ENCODE measurements at places on chromosomes 12 and 14.
A peak's percentile ranks its signal among the peaks of the same experiment; 100 is the strongest.

- no peak for DNase-seq
Observed at GRCh38 chr12:112985642-112986290, 7.4 kb downstream of the OAS2 start.

- no peak for DNase-seq
Observed at GRCh38 chr12:58513852-58514251, 406.5 kb downstream of the LRIG3 start.

- DNase-seq, result no peak
Observed at GRCh38 chr14:103593577-103593976, 30.8 kb downstream of the COA8 start.

GRCh38 chr12:53600490-53601295 lies 25.5 kb downstream of the ATF7 start:
- no peak for DNase-seq

DNA sequence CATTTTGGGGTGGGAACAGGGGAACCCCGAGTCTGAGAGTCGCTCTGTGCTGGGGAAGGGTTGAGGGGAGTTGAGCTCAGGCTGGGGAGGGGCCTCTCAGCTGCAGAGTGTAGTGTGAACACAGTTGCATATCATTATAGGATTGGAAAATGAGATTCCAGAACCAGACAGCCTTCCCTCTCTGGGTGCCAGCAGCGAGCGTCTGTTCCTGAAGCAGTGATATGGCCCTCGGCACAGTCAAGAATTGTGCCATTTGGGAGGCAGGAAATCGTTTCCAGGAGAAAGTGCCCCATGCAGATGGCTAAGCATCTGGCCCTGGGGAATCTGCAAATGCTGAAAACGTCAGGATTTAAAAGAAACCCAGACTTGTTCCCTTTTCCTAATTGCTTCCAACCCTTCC lies 70.4 kb upstream of the SFSWAP start:
- no peak for DNase-seq

GRCh38 chr14:74552623-74553022 lies 59.1 kb downstream of the ISCA2 start:
- DNase-seq, result no peak

GRCh38 chr14:71764701-71765382 lies 167.4 kb upstream of the RGS6 start:
- no peak for DNase-seq

- peak; percentile 65 for DNase-seq
Observed at GRCh38 chr14:50344876-50345563, 32.9 kb downstream of the DMAC2L start.

- DNase-seq, result no peak
Observed at GRCh38 chr12:45934956-45935355, 55.4 kb downstream of the SCAF11 start.

DNA sequence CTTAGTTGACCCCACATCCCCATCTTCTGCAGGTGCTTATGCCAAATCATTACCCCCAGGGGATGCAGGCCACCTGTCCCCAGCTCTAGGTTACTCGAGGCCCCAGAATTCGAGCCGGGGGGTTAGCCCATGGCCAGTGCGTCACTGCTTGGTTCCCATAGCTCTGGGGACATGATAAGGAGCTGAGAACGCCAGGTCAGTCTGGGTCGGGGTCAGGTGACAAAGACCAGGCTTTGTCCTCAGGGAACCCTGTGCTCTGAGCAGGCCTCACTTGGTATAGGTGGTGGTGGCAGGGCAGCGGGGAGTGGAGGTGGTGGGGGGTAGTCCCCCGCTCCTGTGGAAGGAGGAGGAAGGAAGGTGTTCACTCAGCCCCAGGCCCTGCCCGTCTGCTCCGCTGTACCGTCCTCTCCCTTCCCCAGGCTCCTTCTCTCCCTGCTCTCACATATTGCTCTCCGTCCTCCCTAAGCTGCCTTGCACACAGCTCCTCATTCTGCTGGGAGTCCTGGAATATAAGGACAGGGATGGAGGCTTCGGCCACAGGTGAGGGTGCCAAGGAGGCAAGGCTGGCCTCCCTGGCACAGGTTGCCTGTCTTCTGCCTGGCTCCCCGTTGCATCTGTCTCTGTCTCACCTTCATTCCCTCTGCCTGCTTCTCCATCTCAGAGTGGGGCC lies 2.0 kb upstream of the MYH6 start:
- DNase-seq, result no peak

- no peak for DNase-seq
Observed at GRCh38 chr14:72528863-72529175, 365.1 kb downstream of the DPF3 start.

DNA sequence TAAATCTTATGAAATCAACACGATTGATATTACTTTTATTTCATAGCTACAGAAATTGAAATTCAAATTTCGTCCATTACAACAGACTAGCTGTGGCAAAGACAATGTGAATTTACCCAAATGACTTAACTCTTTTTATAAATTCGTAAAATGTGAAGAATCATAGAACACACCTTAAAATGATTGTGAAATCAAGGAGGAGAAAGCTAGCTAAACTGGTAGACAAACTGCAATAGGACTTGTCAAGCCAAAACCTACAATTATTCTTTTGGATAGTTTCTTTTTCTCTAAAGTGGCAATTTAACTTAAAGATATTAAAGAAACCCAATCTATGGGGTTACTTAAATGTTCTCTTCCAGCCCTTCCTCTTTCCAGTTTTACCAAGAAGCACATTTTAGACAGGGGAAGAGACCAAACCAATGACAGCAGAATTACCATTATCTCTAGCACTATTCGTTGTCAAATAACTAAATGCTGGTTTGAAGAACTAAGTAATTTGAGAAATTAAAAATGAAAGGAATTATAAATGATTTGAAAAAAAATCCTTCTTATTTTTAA lies 807 bp upstream of the SLC16A7 start:
- DNase-seq, result no peak

DNA sequence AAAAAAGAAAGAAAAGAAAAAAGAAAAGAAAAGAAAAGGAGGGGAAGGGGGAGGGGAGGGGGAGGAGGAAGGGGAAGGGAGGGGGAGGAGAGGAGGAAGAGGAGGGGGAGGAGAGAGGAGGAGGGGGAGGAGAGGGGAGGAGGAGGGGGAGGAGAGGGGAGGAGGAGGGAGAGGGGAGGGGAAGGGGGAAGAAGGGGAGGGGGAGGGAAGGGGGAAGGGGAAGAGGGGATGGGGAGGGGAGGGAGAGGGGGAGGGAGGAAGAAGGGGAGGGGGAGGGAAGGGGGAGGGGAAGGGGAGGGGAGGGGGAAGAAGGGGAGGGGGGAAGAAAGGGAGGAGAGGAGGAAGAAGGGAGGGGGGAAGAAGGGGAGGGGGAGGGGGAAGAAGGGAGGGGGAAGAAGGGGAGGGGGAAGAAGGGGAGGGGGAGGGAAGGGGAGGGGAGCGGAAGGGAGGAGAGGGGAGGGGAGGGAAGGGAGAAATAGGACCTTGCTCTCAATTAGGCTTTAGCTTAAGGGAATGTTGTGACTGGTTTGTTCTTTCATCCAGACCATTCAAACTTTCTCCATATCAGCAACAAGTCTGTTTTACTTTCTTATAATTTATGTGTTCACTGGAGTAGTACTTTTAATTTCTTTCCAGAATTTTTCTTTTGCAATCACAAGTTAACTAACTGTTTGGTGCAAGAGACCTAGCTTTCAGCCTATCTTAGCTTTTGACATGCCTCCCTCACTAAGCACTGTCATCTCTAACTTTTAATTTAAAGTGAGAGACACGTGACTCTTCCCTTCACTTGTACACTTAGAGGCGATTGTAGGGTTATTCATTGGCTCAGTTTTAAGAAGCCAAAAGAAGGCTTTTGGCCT lies 76.5 kb upstream of the EGLN3 start:
- DNase-seq, result no peak

DNA sequence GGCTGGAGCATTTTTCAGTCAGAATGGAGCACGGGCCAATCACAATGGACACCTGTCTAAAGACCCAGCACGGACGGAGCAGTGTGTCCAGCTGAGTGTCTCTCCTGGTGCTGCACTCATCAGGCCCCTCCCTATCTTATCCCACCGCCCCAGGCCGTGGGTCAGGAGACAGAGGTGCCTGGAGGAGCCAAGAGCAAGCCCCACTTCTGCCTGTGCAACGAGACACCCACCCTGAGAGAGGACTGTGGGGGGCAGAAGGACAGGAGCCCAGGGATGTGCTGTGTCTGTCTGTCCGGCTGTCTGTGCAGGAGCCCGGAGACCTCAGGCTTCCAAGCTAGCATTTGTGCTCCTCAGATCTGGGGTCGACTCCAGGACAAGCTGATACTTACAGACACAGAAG lies 69.6 kb upstream of the SFSWAP start:
- no peak for DNase-seq

DNA sequence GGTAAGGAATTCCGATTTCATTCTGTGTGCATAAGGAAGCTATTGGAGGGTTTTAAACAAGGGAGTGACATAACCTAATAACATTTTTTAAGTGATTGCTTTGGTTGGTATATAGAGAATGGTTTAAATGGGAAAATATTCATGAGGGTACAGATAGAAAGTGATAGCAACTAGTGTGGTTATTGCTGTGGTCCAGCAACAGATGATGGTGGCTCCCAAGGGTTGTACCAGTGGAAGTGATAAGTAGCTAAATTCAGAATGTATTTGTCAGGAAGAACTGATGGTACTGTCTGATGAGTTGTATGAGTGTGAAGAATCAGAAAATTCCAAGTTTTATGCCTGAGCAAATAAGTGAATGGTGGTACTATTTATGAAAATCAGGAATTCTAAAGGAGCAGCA lies 2.6 kb upstream of the CNOT2 start:
- no peak for DNase-seq

DNA sequence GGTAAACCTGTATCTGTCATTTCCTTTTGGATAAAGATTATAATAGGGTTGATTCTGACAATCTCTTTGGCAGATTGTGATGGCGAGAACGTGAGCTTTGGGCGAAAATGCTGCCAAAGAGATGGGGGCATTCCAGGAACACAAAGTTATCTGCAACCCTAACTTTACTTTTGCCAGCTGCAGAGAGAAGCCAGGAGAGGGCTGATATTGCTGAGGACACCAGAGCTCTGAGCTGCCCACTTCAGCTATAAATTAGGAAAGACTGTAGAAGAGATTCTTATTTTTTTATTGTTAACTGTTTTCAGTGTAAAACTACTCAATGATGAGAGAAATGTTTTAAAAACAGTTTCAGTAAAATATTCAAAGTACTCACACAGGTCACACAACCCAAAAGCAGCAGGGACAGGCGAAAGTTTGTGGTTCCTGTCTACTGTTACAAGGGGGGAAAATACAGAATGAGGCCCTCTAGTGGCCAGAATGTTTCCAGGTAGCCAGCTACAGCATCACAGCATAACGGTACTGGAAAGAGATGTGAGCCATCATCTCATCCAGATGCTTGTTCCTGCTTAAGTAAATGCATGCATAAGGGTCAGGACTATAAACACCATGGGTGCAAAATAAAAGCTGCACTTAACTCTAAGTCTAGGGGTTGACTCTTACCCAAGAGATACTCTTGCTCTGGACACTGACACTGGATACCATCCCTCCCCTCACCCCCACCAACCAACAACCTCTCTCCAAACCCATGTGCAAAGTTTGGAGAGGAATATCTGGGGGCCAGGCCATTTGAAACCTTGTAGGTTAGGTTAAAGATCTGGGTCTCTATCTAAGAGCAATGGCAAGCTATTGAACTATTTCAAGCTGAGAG lies 498.4 kb downstream of the RMST start:
- DNase-seq, result no peak

- DNase-seq, result no peak
Observed at GRCh38 chr12:96085475-96085874, 50.1 kb upstream of the LTA4H start.

- DNase-seq, result peak; percentile 92
Observed at GRCh38 chr12:123126294-123127181, 24.4 kb downstream of the PITPNM2 start.

DNA sequence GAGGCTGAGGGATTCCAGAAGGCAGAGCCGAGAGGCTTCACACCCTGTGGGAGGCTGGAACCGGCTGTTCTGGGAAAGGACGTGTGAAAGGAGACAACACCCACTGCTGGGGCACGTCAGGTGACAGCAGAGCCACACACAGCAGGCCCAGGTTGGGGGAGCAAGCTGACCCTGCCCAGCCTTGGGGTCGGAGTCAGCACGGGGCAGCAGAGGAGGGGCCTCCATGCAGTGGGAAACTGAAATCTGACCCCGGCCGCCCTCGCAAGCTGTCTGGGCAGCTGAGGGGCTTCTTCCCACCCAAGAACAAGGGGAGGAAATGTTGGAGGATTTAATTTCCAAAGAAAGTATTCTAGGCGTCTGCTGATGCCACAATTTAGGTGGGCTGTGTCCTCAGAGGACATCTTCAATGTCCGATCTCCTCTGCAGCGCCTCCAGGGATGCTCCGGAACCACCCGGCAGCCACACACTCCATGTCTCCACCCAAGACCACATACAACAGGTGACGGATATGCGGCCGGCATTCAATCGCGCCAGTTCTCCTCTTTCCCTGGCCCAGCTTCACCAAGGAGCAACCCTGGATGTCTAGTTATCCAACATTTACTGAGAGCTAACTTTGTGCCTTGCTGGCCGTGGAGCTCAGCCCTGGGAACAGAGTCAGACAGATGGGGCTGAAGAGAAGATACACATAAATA lies 30.7 kb downstream of the SNRNP35 start:
- DNase-seq, result no peak

All from BJ (cell line).